Stimulated activated CD8-positive, alpha-beta memory T cell treated with anti-CD3 and anti-CD28 coated beads, Interleukin-2, amount 100 ng/mL, for 1 hour (primary cell): ENCODE measurements at places on chromosomes 4 and X.
A peak's percentile ranks its signal among the peaks of the same experiment; 100 is the strongest.

- no peak for DNase-seq
These were observed 27.7 kb upstream of the ACSL1 start for GRCh38 chr4:184853436-184853835.

- DNase-seq = no peak
These were observed 30.8 kb downstream of the BLOC1S4 start for GRCh38 chr4:6746721-6747293.

GRCh38 chr4:71009890-71010588, 16.6 kb downstream of the DCK start:
- DNase-seq = no peak

GRCh38 chr4:1792832-1793495, at the start of gene FGFR3:
Gene FGFR3 (plus strand): TSS chr4:1793293. CDS start chr4:1793935, 642 bp downstream.
- no peak for DNase-seq

DNA sequence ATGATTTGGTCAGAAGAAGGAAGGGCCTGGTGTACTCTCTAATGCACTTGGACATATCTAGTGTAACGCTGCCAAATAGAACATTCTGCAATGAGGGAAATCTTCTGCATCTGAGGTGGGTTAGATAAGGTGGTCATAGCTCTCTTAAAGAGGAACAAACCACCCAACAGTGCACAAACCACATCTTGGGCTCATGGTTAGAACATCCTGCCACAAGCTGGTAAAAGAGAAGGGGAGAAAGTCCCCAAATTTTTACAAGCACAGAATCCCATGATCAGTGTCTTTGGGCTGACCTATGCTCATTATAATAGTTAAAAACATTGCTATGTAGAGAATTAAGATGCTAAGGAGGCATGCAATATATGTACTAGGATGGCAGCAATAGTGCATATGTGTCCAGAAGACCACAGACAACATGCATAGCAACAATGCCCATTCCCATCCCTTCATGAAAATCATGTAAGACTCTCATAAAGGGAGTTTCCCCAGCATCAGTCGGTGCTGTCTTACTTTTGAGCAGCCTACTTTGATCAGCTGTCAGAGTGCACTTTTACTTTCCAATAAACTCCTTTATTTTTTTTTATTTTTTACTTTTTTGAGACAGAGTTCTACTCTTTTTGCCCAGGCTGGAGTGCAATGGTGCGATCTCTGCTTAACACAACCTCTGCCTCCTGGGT, 99.7 kb upstream of the SLC7A11 start:
- DNase-seq = no peak

GRCh38 chrX:9515489-9515888, 50.6 kb downstream of the TBL1X start:
- no peak for DNase-seq

DNA sequence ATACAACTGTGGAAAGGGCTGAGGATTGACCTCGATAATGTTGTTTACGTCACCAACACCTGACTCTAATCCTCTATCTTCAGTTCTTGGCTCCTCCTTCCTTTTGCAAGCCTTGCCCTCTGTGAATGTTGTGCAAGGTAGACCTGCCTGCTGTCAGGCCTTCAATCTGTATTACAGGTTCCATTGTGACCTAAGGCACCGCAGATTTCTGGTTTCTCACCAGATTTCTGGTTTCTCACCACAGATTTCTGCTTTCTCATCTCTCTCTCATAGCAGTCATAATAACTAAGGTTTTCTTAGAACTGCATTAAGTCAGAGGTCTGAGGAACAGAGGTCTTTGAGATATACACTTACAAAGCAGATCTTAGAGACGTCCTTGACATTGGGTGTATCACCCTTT, 51.5 kb upstream of the ETNPPL start:
- DNase-seq = no peak

DNA sequence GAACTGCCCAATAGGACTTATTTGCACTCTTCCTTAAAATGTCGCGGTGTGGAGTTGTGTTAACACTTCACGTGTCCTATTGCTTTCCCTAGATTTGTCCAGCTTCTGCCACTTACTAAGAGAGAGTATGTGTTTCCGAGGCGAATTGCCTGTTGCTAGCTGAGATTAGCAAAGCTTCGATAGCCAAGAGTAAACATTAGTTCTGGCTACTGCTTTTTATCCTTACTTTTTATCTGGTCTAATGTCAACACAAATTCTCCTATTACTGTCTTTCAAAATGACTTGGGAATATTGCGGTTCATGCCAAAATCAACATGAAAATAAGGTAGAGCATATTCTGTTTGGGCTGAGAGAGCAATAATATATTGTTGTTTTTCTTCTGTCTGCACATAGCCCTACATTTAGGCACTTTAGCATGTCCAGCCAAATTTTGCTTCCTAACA, 90.4 kb upstream of the VEGFC start:
- DNase-seq = no peak

- DNase-seq = no peak
These were observed 54.8 kb upstream of the DDX53 start for GRCh38 chrX:22944945-22945344.

DNA sequence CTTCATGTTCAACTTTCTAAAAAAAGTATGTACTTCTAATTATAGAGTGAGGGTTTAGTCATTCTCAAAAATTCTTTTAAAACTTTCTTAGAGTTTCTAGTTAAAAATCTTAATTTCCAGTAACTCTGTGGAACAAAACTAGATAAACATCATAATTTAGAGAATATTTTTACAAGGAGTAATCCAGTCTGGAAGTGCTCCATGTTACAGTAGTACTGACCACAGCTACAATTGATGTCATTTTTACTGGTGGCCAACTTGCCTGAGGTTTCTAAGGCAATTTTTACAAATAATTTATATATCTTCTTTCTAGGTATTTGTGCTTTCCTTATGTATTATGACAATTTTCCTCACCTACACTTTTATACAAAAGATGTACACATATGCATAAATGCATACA, 490.4 kb downstream of the CENPC start:
- no peak for DNase-seq

- DNase-seq = peak; percentile 36
These were observed 196.4 kb upstream of the C1QTNF7 start for GRCh38 chr4:15231265-15232091.

GRCh38 chr4:151675411-151675971, 85.3 kb downstream of the GATB start:
- DNase-seq = no peak

- DNase-seq = no peak
These were observed 30.2 kb downstream of the EDNRA start for GRCh38 chr4:147510962-147511668.

- DNase-seq = no peak
These were observed 802 bp downstream of the RFC1 start for GRCh38 chr4:39365360-39365759.

DNA sequence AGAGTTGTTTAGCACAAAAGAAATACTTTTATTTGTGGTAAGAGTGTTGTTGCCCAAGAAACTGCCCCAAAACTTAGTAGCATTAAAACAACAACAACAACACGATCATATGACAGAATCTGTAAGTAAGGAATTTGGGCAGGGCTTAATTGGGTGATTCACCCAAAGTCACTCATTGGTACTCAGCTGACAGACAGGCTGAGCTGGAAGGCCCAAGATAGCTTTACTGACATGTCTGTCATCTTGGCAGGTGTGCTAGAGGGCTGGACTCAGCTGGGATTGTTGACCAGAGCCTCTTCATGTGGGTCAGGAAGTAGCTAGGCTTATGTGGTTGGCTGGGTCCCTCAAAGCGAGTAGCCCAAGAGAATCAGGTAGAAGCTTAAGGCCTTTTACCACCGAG, 52.3 kb downstream of the KIAA0232 start:
- no peak for DNase-seq

- no peak for DNase-seq
These were observed 134.3 kb upstream of the AP1S2 start for GRCh38 chrX:15988661-15989603.

GRCh38 chr4:115274545-115274944, 161.1 kb upstream of the NDST4 start:
- DNase-seq = no peak

DNA sequence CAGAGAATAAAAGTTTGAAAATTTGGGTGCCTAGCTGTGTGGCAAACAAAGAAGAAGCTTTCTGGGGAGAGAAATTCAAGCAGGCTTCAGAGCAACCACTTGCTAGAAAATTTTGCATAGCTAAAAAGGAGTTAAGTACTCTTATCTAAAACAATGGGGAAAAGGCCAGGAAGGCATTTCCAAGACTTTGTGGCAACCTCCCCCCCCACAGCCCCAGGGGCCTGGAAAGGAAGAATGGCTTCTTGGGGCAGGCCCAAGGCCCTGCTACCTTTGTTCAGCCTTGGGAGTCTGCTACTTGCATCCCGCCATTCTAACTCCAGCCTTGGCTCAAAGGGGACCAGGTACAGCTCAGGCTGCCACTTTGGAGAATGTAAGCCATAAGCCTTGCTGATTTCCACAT, 102.2 kb downstream of the PTCHD1 start:
- DNase-seq = no peak

GRCh38 chr4:124044330-124044729, 647.7 kb downstream of the SPRY1 start:
- DNase-seq = no peak

GRCh38 chrX:129667412-129667811, 12.7 kb upstream of the APLN start:
- DNase-seq = no peak

GRCh38 chrX:115559672-115560071, 1.3 kb upstream of the PLS3 start:
- DNase-seq = no peak

- no peak for DNase-seq
These were observed 1.7 kb upstream of the MAGEH1 start for GRCh38 chrX:55450259-55450658.

DNA sequence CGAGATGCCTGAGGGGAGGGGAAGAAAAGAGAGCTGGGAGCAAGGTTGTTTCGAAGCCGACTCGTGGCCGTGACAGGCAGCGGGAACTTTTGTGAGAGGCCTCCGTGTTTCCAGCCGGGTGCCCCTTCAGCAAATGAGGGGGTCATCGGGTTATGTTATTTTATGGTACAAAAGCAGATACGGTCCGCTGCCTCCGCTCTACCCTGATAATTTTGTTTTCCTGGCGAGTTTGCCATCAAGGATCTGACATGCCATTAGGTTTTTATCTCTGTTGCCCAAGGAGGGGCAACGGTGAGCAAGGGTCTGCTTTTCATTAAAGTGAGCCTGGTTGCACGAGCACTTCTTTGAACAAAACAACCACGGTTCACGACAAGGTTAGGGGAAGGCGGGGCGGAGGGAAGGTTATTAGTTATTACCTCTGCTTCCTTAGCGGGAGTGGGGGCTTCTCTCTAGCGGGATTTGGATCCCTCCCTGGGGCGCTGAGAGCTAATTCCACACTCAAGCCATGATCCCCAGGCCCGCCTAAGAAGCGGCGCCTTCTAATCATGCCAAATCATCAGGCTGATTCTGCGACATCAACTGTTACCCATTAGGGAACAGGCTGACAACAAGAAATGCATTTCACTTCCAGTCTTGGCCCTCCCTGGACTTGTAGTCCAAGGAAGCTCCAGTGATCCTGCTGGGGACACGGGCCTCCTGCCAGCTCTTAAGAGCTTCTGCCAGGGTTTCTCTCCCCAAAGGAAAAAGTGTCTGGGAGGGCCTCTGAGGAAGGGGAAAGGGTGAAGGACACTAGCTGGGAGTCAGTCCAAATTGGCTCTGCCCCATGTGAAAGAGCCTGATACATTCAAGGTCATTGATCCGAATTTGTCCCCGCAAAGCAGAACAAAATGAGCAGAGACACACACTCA, 617.7 kb downstream of the MID1IP1 start:
- DNase-seq = no peak

DNA sequence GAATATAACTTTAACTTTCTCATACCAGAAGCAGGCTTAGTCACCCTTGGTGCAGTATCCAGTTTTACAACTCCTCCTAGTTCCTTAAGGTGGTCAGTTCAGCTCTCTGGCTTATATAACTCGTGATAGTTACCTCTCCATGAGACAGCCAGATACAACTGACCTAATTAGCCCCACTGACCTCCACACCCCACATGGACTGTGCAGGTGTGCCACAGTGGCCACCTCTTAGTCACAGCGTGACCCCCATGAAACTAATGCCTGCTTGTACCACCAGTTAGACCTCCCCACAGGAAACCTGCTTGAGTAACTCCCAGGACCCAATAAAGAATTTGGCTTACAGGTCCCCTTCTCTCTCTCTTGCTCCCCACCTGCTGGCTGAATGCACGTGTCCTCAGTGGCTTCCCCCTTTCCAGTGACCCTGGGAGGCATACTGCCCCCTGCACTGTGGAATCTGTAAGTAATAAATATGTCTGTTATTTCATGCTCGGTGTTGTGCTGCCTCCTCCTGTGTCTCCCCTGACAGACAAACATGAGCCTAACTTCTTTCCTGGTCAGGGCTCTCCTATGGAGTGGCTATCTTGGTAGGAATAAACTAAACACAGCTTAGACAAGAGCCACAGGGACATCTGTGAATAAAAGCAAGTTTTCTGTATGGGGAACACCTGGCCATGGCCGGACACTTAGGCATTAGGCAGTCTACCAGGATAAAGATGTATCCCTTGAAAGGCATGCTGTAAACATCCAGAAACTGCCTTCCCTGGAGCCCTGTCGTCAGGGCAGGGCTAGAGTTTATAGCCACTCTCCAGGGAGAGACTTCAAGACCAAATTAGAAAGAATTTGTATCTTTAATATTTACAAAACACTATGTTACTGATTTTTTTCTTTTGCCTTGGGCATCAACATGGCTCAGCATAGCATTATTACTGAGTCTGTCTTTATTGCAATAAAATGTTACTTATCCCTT, 209.7 kb upstream of the BOD1L1 start:
- no peak for DNase-seq

DNA sequence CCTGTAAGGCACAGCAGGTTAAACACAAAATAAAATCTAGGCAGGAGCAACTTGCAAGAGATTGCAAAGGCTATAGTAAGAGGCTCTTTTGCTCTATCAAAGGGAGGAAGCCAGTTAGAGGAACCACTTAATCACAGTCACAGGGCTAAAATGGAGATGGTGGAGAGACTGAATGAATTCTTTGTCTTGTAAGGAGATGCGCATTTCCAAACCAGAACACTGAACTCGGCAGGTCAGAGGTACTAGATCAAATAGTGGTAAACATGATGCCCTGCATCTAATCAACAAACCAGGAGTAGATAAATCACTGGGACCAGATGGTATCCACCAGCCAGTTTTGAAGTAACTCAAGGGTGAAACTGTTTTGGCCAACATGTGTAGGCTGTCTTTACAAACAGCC, 55.8 kb downstream of the GPC4 start:
- no peak for DNase-seq

DNA sequence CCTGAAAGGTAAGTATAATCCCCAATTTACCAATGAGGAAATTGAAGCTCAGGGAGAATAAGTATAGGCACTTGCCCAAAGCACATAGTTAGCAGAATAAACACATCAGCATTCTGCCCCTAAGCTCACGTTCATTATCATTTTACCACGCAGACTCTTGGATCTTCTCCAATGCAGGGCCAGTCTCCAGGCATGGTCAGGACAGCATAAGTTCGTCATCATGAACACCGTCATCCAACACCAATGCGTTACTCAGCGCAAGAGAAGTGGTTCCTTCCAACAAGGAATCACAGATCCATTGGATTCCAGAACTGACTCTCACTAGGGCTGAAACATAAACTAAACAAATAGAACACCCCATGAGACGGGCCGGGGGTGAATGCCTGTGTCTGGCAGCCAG, 86.5 kb upstream of the GPM6B start:
- no peak for DNase-seq

- DNase-seq = no peak
These were observed 51.8 kb upstream of the DUX4 start for GRCh38 chr4:190121759-190122158.
